ENCODE measurements at places on chromosomes 16 and 17.

DNA sequence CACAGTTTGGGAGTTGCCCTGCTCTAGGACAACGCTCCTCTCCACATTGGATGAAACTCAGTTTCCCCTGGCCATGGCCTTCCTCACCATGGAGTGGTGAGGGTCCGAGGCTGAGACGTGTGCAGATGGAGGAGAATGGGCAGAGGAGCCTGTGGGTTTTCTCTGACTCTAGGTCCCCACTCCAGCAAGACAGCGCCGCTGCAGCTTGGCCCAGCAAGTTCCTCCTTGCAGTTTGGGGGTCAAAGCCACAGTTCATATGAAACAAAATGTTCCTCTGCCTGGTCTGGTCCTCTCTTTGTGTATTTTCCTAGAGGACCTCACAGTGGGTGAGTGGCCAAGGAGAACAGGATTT is 2.3 kb downstream of the C16orf54 start:
- no peak for DNase-seq

GRCh38 chr17:28363776-28364650 is 986 bp downstream of the SEBOX start:
- DNase-seq = no peak

- peak; percentile 96 for DNase-seq
These were observed at the start of gene JMJD8 for GRCh38 chr16:684071-684794. TSS of gene JMJD8 (minus strand) at chr16:684334. CDS start at chr16:684319, 15 bp downstream.

GRCh38 chr17:44402564-44403172 is 13.2 kb upstream of the ITGA2B start:
- DNase-seq = no peak

DNA sequence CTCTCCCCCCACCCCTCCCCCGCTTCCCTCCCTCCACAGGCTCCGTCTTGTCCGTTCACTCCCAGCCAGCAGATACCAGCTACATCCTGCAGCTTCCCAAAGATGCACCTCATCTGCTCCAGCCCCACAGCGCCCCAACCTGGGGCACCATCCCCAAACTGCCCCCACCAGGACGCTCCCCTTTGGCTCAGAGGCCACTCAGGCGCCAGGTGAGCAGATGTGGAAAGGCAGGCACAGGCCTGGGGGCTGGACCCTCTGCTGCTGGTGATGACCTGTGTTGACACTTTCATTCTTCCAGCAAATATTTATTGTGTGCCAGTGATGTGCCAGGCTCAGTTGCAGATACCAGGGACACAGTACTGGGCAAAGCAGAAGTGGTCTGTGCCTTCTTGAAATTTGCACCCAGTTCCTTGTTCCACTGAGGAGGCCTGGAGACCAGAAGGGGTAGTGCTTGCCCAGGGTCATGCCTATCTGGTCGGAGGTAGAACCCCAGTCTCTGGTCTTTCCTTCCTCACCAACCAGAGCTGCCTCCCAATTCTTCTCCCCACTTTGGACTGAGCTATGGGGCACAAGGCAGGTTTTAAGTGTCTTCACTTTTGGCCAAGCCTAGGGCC is 10.3 kb upstream of the ABCC3 start:
- DNase-seq = no peak

DNA sequence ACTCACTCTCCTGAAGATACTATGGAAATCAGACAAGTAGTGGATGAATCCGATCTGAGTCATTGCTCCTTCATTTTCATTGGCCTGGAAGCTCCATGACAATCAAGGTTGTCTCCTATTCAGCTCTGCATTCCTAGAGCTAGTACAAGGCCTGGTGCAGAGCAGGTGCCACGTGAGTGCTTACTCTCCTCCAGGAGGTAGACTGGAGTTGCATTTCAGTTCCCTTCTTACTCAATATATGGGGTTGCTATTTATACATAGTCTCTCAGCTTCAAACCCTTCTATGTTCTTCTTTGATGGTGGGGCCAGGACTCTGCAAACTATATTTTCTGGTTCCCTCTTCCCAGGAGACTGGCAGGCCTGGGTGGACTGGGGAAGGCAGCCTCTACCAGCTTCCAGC is 148.3 kb downstream of the ASIC2 start:
- no peak for DNase-seq

GRCh38 chr17:47286198-47286914 is 32.7 kb downstream of the ITGB3 start:
- no peak for DNase-seq
